ENCODE measurements at places on chromosomes 6 and 20.

GRCh38 chr6:39102821-39103136 is 12.2 kb downstream of the SAYSD1 start:
- H3K27ac ChIP-seq = no peak overlapping the region
- no peaks in the 10 kb centered on the region for H3K36me3 ChIP-seq
- no peak overlapping the region for H3K4me3 ChIP-seq
- H3K4me1 ChIP-seq = no peaks in the 10 kb centered on the region

DNA sequence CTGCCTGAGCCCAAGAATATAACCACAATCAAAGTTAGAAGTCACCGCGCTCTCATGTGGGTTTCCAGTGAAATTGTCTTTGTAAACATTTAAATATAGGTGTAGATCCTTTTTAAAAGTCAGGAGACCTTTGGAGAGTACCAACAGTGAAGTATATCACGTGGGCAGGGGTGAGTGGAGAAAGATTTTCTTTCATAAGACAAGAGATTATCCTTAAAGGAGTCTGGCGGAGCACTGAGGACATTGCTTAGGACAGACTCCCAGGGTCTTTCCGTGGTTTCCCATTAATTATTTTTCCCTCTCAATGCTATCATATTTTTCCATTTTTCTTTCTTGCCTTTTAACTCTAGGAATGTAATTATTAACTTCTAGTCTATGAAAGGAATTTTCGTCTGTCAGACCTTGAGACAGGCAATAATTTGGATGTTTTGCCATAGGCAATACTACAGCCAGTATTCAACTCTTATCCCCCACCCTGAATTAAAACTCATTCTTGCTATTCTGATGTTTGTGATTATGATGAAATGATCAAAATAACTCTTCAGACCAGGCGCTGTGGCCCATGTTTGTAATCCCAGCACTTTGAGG is 31.4 kb downstream of the DCBLD1 start:
- H3K36me3 ChIP-seq = no peaks in the 10 kb centered on the region
- H3K4me1 ChIP-seq = no peaks in the 10 kb centered on the region
- H3K27me3 ChIP-seq = no peaks in the 10 kb centered on the region
- H3K27ac ChIP-seq = no peak overlapping the region
- H3K4me3 ChIP-seq = no peak overlapping the region

DNA sequence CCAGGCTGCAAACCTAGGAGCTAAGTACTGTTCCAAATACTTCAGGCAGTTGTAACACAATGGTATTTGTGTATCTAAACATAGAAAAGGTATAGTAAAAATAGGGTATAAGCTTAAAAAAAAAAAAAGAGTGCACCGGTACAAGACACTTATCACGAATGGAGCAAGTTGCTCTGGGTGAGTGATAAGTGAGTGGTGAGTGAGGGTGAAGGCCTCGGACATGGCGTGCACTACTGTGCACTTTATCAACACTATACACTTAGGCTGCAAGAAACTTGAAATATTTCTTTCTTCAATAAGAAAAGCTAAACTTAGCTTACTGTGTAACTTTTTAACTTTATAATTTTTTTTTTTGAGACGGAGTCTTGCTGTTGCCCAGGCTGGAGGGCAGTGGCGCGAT is 159.5 kb upstream of the PDE10A start:
- no peak overlapping the region for H3K27ac ChIP-seq
- no peaks in the 10 kb centered on the region for H3K36me3 ChIP-seq
- H3K27me3 ChIP-seq = no peaks in the 10 kb centered on the region
- no peak for DNase-seq
- no peaks in the 10 kb centered on the region for H3K4me1 ChIP-seq

DNA sequence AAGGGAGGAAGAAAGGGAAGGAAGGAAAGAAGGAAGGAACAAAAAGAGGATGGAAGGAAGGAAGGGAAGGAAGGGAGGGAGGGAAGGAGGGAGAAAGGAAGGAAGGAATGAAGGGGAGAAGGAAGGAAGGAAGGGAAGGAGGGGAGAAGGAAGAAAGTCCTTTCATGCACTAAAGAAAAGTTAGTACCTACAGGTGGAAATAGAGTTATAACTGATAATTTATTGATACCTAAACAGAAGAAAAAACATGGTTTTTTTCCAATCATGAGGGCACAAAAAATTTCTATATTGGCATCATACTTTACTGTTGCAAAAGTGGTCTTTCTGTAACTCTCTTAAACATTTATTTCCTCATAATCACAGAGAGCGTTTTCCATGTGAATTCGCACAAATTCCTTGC is 659.4 kb downstream of the MAFB start:
- H3K4me3 ChIP-seq = no peak overlapping the region
- no peaks in the 10 kb centered on the region for H3K27me3 ChIP-seq
- no peak overlapping the region for H3K27ac ChIP-seq
- no peaks in the 10 kb centered on the region for H3K36me3 ChIP-seq
- H3K4me1 ChIP-seq = no peaks in the 10 kb centered on the region

- no peaks in the 10 kb centered on the region for H3K27me3 ChIP-seq
- no peaks in the 10 kb centered on the region for H3K4me1 ChIP-seq
- no peak for DNase-seq
- H3K27ac ChIP-seq = peak within 1 kb of the TSS; percentile 92
- peak within 1 kb of the TSS; percentile 61 for H3K4me3 ChIP-seq
- no peaks in the 10 kb centered on the region for H3K36me3 ChIP-seq
Measured at GRCh38 chr20:45911486-45912343, at the start of gene PLTP. PLTP (minus strand) TSS chr20:45912155; CDS start chr20:45911452, 703 bp downstream.

DNA sequence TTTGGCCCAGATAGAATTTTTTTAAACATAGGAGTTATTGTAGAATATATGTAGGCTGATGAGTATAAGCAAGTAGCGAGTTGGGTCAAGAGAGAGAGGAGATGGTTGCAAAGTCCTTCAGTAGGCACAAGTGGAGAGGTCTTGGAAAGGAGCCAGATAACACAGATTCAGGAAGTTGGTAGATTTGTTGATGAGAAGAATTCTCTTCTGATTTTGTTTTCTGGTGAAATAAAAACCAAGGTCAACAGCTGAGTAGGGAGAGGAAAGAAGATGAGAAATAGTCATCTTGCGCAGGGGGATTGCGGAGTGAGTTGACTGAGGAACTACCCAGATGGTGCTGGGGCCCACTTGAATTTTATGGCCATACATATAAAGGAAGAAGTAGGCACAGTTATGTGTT is 17.4 kb upstream of the CD83 start:
- no peak for DNase-seq
- H3K36me3 ChIP-seq = no peaks in the 10 kb centered on the region
- H3K27me3 ChIP-seq = no peaks in the 10 kb centered on the region
- H3K4me3 ChIP-seq = no peak overlapping the region
- H3K4me1 ChIP-seq = no peaks in the 10 kb centered on the region

DNA sequence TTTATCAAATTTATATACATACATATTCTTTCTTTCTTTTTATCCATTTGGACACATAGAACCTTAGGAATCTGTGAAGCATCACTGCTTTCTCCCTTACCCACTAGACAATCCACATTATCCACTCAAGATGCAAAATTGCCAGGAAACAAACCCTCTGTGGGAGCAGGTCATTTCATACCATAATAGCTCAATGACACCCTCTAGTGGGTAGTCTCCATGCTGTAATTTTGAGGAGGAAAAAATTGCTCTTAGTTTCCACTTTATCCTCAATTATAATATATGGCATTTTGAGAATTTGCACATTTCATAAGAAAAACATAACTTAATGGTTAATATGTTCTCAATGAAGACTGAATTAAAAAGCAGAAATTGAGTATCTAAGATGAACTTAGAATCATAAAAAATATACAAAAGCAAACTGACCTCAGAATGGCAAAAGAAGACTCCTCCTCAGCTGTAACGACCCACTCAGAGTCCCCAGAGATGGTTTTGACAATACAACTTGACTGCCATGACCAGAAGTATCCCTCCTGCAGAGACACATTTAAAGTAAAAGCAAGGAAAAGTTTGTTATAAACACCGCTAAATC is 164.1 kb downstream of the FRK start:
- no peak overlapping the region for H3K27ac ChIP-seq
- H3K27me3 ChIP-seq = no peaks in the 10 kb centered on the region
- no peak for DNase-seq
- H3K4me3 ChIP-seq = no peak overlapping the region

- no peak for DNase-seq
- no peaks in the 10 kb centered on the region for H3K4me1 ChIP-seq
- H3K27me3 ChIP-seq = no peaks in the 10 kb centered on the region
Measured at GRCh38 chr6:117463762-117464665, 18.5 kb upstream of the DCBLD1 start.

GRCh38 chr20:51008718-51009117 is 14.2 kb downstream of the KCNG1 start:
- H3K27me3 ChIP-seq = no peaks in the 10 kb centered on the region
- no peaks in the 10 kb centered on the region for H3K4me1 ChIP-seq
- H3K27ac ChIP-seq = no peak overlapping the region
- DNase-seq = no peak
- H3K4me3 ChIP-seq = no peak overlapping the region
- H3K36me3 ChIP-seq = no peaks in the 10 kb centered on the region

- no peak overlapping the region for H3K27ac ChIP-seq
- no peak for DNase-seq
- no peaks in the 10 kb centered on the region for H3K4me1 ChIP-seq
- H3K27me3 ChIP-seq = no peaks in the 10 kb centered on the region
- H3K36me3 ChIP-seq = no peaks in the 10 kb centered on the region
- no peak overlapping the region for H3K4me3 ChIP-seq
Measured at GRCh38 chr20:16622501-16622900, 49.3 kb upstream of the KIF16B start.

GRCh38 chr20:18984238-18985200 is 170.9 kb downstream of the SCP2D1 start:
- no peak overlapping the region for H3K4me3 ChIP-seq
- H3K36me3 ChIP-seq = no peaks in the 10 kb centered on the region
- H3K27ac ChIP-seq = peak overlapping the region; percentile 88

DNA sequence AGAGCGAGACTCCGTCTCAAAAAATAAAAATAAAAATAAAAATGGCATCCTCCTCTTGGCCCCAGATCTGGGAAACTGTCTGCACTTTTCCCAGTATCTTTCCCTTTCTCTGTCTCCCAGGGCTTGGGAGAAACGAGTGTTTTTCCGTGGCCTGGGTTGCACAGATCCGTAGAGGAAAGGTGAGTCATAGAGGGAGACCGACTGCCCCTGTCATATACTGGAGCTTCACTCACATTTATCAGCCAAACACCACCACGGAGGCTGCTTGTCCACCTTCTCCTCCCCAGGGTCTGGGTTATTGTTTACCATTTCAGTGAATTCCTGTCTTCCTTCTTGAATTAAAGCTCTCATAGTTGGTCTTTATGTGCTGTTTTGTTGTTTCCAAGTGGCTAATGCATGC is 31.9 kb upstream of the EIF2S2 start:
- no peaks in the 10 kb centered on the region for H3K36me3 ChIP-seq
- no peak overlapping the region for H3K4me3 ChIP-seq
- no peak for DNase-seq
- no peak overlapping the region for H3K27ac ChIP-seq
- H3K27me3 ChIP-seq = no peaks in the 10 kb centered on the region

DNA sequence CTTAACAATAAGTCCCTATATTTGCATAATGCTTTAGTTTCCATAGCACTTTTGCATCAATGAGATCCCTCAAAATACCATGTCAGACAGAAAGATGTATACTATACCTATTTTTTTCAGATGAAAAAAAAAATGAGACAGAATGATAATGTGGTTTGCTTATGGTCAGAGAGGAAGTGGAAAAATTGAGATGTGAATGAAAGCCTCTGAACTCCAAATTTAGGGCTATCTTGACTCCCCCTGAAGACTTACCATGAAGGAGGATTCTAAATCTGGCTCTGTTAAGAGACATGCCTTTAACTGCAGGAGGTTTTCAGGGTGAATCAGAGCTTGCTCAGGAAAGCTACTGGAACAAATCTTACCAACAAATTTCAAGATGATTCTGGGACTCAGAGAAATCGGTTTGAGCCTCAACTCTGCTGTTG is 176.2 kb downstream of the ISM1 start:
- H3K27me3 ChIP-seq = no peaks in the 10 kb centered on the region
- H3K4me3 ChIP-seq = no peak overlapping the region
- no peaks in the 10 kb centered on the region for H3K36me3 ChIP-seq

DNA sequence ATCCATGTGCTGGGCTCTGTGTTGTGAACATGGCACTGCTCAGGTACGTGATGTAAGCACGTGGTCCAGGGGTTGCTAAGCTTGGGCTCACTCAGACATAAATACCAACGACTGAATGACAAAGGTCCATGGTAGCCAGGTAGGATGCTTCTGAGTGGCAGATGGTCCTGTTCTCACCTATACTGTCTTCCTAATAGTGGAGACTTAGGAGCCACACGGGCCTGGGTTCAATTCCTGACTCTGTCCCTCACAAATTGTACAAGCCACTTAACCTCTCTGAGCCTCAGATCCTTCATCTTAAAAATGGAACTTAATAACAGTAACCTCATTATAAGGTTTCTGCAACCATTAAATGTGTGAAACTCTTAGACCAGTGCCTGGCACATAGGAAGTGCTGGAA is 6.8 kb downstream of the GCM2 start:
- H3K4me1 ChIP-seq = no peaks in the 10 kb centered on the region
- H3K4me3 ChIP-seq = no peak overlapping the region
- no peaks in the 10 kb centered on the region for H3K27me3 ChIP-seq
- no peaks in the 10 kb centered on the region for H3K36me3 ChIP-seq

GRCh38 chr6:109984410-109984809 is 6.3 kb downstream of the GPR6 start:
- no peak for DNase-seq
- peaks cover 12% of the 10 kb centered on the region for H3K27me3 ChIP-seq
- H3K4me3 ChIP-seq = no peak overlapping the region
- no peaks in the 10 kb centered on the region for H3K36me3 ChIP-seq

GRCh38 chr6:131130554-131130940 is 4.7 kb upstream of the AKAP7 start:
- no peak for DNase-seq
- no peaks in the 10 kb centered on the region for H3K4me1 ChIP-seq
- H3K4me3 ChIP-seq = no peak overlapping the region
- H3K27ac ChIP-seq = no peak overlapping the region
- no peaks in the 10 kb centered on the region for H3K36me3 ChIP-seq

DNA sequence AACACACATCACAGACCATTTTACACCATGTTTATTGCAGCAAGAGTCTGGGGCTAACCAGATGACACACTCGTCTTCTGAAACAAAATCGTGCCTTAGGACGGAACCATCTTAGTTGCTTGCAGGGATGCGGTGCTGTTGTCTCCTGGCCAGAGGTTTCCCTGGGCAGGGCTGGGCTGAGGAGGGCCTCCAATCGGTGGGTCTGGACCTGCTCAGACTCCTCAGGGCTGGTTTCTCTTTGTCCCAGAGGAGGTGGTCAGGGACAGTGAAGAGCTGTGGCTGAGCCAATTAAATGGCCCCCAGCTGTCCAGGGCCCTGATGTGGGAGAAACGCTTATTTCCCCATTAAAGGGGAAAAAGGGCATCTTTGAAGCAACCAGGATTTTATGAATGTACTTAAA is 117.6 kb downstream of the SLC24A3 start:
- no peak overlapping the region for H3K4me3 ChIP-seq
- no peaks in the 10 kb centered on the region for H3K27me3 ChIP-seq
- H3K4me1 ChIP-seq = no peaks in the 10 kb centered on the region
- no peak overlapping the region for H3K27ac ChIP-seq
- no peaks in the 10 kb centered on the region for H3K36me3 ChIP-seq
- DNase-seq = no peak
